ENCODE measurements at places on chromosomes 5 and 9.

- H3K27me3 ChIP-seq: peaks cover 5% of the 10 kb centered on the region
- H3K36me3 ChIP-seq: no peaks in the 10 kb centered on the region
- no peak overlapping the region for H3K4me3 ChIP-seq
- H3K27ac ChIP-seq: no peak overlapping the region
- no peaks in the 10 kb centered on the region for H3K4me1 ChIP-seq
Measured at GRCh38 chr9:121671612-121672155, 20.2 kb downstream of the DAB2IP start.

DNA sequence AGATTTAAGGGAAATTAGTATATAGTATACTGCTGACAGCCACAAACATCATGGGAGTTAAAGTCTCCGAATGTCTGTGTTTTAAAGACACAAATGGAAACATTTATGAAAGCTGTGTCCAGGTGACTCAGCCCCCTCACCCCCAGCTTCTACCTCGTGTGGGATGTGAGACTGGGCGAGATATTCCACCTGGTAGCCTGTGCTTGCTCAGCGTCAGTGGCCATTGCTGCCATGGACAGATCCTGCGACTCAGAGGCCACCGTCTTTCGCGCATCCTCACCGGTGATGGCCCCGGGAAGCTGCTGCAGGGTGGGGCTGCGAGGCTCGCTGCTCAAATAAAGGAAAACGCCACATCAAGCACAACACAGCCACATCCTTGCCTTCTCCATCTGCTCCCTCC lies 31.2 kb upstream of the EXOC3 start:
- no peak for DNase-seq
- no peak overlapping the region for H3K4me3 ChIP-seq
- H3K27me3 ChIP-seq: no peaks in the 10 kb centered on the region

DNA sequence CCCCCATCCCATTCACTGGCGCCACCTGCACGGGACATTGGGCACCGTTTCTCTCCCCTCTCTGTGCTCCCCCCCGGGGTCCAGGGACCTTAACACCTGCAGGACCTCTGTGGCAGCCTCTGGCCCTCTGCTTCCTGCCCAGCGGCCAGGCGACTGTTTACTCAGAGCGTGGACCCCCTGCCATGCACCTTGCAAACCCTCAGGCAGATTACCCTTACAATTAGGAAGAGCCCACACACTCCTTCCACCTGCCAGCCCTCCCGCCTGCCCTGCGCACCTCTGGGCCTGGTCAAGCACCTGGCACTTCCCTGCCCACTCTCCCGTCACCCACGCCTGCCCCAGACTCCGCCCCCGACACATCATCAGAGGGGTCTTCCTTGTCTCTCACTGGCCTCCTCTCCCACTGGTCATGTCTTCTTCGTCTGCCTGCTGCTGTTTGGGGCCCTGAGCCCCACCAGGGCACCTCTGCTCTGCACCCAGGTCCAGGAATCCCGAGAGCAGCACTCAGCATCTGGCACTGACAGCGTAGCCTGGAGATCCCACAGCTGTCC lies 281.3 kb upstream of the IRX4 start:
- H3K27me3 ChIP-seq: peaks cover 3% of the 10 kb centered on the region
- H3K4me3 ChIP-seq: no peak overlapping the region
- H3K4me1 ChIP-seq: no peaks in the 10 kb centered on the region
- no peak for DNase-seq

- no peak overlapping the region for H3K4me3 ChIP-seq
- no peaks in the 10 kb centered on the region for H3K36me3 ChIP-seq
- no peaks in the 10 kb centered on the region for H3K27me3 ChIP-seq
- no peak overlapping the region for H3K27ac ChIP-seq
Measured at GRCh38 chr9:89711866-89712265, 107.1 kb downstream of the GADD45G start.

GRCh38 chr5:163988566-163988965 lies 483.1 kb downstream of the MAT2B start:
- no peak overlapping the region for H3K4me3 ChIP-seq
- no peaks in the 10 kb centered on the region for H3K4me1 ChIP-seq
- no peaks in the 10 kb centered on the region for H3K27me3 ChIP-seq

GRCh38 chr5:3741374-3741770 lies 145.7 kb downstream of the IRX1 start:
- DNase-seq: no peak
- no peak overlapping the region for H3K27ac ChIP-seq
- peaks cover 36% of the 10 kb centered on the region for H3K4me1 ChIP-seq
- no peaks in the 10 kb centered on the region for H3K36me3 ChIP-seq
- no peak overlapping the region for H3K4me3 ChIP-seq

DNA sequence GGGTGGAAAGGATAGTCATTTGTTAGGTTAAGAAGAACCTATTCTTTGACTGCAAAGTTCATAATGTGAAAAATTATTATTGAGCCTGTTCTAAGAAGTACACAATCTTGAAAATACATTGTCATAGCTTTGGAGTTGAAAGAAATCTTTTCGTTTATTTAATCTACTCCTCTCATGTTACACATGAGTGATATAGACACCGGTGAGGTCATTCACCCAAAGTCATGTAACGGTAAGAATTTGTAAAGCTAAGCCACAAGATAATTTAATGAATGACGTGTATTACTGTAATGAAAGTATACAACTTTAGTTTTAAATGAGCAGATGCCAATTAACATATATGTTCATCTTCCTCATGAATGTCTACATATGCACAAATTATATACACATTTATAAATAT lies 284.1 kb upstream of the PDE4D start:
- H3K27ac ChIP-seq: no peak overlapping the region
- H3K4me3 ChIP-seq: no peak overlapping the region
- no peaks in the 10 kb centered on the region for H3K36me3 ChIP-seq
- H3K4me1 ChIP-seq: no peaks in the 10 kb centered on the region
- no peaks in the 10 kb centered on the region for H3K27me3 ChIP-seq

DNA sequence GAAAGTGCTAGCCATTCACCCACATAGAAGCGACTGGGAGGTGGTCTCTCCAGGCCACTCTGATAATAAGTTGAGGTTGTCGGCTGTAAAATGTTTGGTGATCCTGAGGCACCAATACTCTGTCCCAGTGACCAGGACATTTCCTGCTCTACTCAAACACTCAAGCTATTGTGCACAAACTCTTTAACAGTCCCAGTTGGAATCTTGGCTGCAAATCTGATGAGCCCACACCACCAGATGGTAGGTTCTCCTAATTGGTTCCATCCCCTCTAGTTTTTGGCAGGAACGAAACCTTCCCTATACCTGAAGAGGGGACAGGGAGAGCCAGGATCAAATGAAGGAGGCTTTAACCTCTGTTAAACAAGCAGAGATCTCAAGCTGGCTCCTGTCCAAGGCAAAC lies 14.3 kb downstream of the GRIA1 start:
- H3K27me3 ChIP-seq: no peaks in the 10 kb centered on the region
- no peak overlapping the region for H3K4me3 ChIP-seq
- H3K36me3 ChIP-seq: no peaks in the 10 kb centered on the region
- DNase-seq: no peak
- H3K27ac ChIP-seq: no peak overlapping the region

DNA sequence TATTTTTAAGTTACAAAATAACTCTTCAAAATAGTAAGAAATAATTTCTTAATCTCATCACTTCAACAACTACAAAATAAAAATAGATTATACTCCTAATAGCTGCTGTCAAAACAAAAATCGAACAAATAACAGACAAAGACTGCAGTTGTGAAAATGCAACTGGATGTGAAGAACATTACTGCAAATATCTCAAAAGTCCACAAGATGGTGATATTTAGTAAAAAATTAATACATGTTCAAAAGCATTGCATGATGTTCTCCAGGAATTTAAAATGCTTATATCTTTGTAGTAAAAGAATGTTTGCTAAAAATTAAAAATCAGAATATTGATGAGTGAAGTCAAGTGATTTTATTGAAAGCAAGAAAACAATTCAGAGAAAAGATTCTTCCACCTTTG lies 66.2 kb downstream of the MPDZ start:
- H3K4me1 ChIP-seq: no peaks in the 10 kb centered on the region
- H3K36me3 ChIP-seq: no peaks in the 10 kb centered on the region
- H3K27me3 ChIP-seq: no peaks in the 10 kb centered on the region

DNA sequence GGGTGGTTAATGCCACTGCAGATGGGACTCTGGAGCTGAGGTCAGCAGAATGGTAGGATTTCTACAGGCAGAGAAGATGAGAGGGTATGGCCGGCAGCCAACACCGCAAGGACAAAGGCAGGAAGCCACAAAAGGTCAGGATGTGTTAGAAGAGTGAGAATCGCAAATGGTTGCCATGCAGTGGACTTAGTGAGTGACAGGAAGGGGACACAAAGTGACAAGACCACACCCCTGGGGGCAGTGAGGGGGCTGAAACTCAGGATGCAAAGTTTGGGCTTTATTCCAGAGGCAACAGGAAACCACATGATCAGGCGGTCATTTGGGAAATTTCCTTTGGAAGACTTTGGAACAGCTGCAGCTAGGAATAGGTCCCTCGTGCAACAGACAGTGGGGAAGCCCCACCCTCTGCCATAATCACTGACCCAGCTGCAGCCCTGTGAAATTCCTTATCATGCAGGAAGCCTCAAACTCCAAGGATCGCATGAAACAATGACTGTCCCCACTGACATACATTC lies 14.2 kb upstream of the CCDC180 start:
- H3K4me3 ChIP-seq: no peak overlapping the region
- peaks cover 33% of the 10 kb centered on the region for H3K36me3 ChIP-seq
- no peaks in the 10 kb centered on the region for H3K27me3 ChIP-seq

DNA sequence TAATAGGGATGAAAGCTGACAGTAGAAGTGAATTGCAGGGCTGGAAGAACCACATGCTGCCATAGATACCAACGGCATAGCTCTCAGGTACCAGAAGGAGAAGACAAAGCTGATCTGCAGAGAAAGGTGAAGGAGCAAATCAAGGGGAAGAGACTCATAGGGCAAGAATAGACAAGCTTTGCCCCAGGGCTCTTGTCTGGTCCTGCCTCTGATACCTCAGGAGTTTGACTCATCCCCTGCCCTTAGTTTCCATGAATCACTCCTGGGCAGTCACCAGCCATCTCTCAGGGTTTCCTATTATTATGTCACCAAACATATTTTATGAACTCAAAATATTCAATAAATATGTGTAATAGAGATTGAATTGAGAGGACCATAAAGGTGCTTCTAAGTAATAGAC lies 800.9 kb downstream of the DNAH5 start:
- no peaks in the 10 kb centered on the region for H3K36me3 ChIP-seq
- no peak for DNase-seq
- H3K27ac ChIP-seq: no peak overlapping the region
- H3K27me3 ChIP-seq: no peaks in the 10 kb centered on the region

DNA sequence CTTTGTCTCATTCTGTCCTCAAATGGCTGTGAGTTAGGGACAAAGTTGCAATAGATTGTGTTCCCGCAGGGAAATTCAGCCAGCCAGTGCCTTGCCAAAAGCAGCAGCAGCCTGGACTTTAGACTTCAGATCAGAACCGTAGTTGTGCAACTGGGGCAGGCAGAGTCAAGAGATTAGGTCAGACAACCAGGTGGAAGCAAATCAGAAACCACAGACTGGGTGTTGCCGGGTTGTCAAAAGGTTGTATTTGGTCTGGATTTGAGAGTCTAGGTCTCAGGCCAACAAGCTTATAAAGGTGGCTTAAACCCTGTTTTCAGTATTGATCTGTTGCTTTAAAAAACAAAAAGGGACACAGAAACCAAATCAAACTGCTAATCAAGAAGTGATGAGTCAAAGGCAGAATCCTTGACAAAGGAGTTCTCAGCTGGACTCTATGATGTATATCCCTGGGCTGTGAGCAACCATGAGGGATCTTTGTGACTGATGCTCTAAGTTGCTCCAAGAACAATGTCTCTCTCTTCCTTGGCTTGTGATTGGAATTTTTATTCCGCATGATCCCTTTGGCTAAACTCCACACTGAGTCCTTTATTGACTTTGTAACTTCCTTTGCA lies 20.9 kb downstream of the RFK start:
- peaks cover 6% of the 10 kb centered on the region for H3K4me1 ChIP-seq
- H3K4me3 ChIP-seq: no peak overlapping the region
- no peaks in the 10 kb centered on the region for H3K36me3 ChIP-seq
- H3K27ac ChIP-seq: no peak overlapping the region
- no peak for DNase-seq
- no peaks in the 10 kb centered on the region for H3K27me3 ChIP-seq

- peaks cover 81% of the 10 kb centered on the region for H3K36me3 ChIP-seq
- DNase-seq: no peak
- H3K4me1 ChIP-seq: peaks cover 10% of the 10 kb centered on the region
- H3K27ac ChIP-seq: no peak overlapping the region
Measured at GRCh38 chr5:169655353-169655752, 18.3 kb downstream of the DOCK2 start.

DNA sequence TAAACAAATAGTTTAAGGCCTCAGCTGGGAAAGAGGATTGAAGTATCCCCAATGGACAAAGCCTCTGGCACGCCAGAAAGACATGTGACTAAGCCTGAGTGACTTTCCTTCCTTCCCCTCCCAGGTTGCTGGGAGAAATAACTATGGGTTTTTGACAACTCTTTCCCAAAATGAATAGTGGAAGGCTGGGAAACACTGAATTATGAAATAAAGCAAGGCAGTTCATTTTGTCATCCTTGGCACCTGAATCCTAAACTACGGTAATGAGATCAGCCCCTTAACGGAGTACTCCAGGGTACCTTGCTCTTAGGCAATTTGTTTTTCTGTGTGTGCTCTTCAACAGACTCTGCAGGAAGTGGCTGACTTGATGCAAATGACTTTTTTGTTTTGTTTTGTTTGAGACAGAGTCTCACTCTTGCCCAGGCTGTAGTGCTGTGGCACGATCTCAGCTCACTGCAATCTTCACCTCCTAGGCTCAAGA lies 75.2 kb downstream of the LMNB1 start:
- peaks cover 3% of the 10 kb centered on the region for H3K4me1 ChIP-seq
- no peaks in the 10 kb centered on the region for H3K27me3 ChIP-seq
- H3K4me3 ChIP-seq: no peak overlapping the region
- no peak for DNase-seq
- H3K27ac ChIP-seq: peak overlapping the region; percentile 49
- peaks cover 23% of the 10 kb centered on the region for H3K36me3 ChIP-seq

DNA sequence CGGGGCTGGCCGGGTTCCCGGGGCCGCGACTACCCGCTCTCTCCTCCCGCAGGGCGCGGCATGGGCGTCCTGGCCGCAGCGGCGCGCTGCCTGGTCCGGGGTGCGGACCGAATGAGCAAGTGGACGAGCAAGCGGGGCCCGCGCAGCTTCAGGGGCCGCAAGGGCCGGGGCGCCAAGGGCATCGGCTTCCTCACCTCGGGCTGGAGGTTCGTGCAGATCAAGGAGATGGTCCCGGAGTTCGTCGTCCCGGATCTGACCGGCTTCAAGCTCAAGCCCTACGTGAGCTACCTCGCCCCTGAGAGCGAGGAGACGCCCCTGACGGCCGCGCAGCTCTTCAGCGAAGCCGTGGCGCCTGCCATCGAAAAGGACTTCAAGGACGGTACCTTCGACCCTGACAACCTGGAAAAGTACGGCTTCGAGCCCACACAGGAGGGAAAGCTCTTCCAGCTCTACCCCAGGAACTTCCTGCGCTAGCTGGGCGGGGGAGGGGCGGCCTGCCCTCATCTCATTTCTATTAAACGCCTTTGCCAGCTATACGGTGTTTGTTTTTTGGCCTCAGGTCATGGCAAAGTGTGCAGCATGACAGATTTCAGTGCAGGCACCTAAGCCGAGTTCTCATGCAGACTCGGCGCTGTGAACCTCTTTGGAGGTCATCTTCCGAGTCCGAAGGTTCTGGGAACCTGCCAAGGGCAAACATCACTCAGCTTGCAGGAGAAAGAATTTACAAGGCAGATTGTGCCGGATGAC lies 516 bp downstream of the MRPL41 start:
- DNase-seq: peak; percentile 23
- H3K36me3 ChIP-seq: peaks cover 26% of the 10 kb centered on the region
- H3K4me3 ChIP-seq: peak overlapping the region; percentile 70
- peaks cover 17% of the 10 kb centered on the region for H3K4me1 ChIP-seq

GRCh38 chr5:178131446-178131996 lies 707 bp downstream of the RMND5B start:
- H3K36me3 ChIP-seq: peaks cover 20% of the 10 kb centered on the region
- peak overlapping the region; percentile 89 for H3K27ac ChIP-seq
- H3K4me3 ChIP-seq: peak overlapping the region; percentile 92
- no peak for DNase-seq
- H3K27me3 ChIP-seq: no peaks in the 10 kb centered on the region

All from DND-41 (cell line).